Stimulated activated CD4-positive, alpha-beta T cell treated with anti-CD3 and anti-CD28 coated beads, Interleukin-1b, Interleukin-23, amount 100 ng/mL, for 1 hour (primary cell): ENCODE measurements at places on chromosomes 2 and 18.

GRCh38 chr2:45412754-45413379, 198.2 kb downstream of the SRBD1 start:
- no peak for DNase-seq

GRCh38 chr2:85385746-85386145, 24.4 kb downstream of the CAPG start:
- no peak for DNase-seq

DNA sequence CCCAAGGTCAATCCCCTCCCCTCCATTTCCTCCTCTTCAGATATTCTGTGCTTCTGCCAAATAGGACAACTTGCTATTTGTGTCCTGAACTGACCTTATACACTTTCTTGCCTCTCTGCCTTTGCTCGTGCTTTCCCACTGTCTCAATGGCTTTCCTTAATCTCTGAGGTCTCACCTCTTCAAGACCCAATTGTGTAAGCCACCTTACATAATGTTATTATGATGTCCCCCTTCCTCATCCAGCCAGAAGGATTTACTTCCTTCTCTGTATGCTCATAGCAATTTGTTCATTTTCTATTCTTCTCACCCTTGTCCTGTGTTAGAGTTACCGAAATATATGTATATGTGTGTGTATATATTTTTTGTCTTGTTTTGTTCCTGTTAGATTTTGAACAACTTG, 26.9 kb upstream of the DARS1 start:
- no peak for DNase-seq

GRCh38 chr18:10463096-10463495, 8.7 kb downstream of the APCDD1 start:
- no peak for DNase-seq

DNA sequence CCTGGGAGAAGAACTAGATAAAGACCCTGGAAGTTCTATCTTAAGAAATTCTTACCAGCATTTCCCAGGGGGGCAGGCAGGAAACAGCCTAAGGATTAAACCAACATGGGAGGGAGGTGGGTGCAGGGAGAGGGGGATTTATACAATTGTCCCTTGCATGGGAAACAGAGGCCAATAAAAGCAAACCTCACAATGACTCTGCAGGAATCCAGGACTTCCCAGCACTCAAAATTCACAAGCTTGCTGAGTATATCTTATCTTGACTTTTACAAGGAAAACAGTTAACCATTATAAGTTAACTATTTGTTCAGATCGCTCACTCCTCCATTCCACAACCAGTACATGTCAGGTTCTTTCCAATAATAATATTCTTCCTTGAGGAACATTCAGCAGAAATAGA, 241.3 kb downstream of the MREG start:
- no peak for DNase-seq

DNA sequence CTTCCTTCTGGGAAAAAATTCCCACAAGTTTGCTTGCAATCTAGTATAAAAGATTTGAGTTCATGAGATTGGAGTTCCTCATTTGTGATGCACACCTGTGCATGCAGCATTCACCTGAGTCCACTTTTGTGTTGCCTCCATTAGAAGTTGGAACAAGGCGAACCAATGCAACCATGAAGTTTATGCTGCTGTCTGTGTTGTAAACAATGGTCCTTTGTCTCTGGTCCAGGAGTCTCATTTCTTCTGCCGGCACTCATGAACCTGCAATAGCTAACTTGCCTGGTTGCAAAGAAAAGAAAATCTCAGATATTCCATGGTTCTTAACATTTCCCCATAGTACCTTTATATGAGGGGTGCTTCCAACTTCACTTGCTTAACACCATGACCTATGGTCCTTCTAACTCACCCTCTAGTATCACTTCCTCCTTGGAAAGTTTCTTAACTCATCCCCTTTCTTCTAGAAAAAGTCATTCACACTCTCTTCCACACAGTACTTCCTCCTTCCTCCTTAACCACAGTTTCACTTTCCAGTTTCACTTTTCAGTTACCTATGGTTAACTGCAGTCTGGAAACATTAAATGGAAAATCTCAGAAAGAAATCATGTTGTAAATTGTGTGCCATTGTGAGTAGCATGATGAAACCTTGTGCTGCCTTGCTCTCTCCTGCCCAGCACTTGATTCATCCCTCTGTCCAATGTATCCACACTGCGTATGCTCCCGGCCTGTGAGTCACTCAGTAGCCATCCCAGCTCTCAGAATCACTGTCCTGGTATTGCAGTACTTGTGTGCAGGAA, 128.8 kb upstream of the TRIB2 start:
- DNase-seq = no peak

- no peak for DNase-seq
Measured at GRCh38 chr2:61235716-61236115, 73.7 kb downstream of the C2orf74 start.

DNA sequence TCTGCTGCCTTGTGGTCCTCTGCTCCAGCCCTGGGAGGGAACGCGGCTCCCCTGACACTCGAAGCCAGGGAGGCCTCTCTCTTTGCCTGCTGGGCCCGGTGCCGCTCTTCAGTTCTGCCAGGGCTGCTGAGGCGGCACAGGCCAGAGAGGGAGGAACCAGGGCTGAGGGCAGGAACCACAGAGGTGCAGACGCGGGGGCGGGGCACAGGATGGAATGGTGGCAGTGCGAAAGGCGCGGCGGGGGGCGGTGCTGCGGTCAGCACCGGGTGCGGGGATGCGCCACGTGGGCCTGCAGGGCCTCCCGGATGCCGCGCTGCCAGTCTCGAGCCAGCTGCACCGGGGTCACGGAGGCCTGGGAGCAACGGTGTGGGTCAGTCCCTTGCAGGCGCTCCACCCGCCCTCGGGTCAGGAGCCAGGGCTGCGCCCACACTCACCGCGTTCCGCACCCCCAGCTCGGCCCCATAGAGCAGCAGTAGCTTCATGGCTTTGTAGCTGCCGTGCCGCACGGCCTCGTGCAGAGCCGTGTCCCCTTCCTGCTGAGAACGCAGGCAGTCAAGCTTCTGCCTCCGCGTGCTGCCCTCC, 4.4 kb downstream of the ANKRD23 start:
- peak; percentile 52 for DNase-seq

DNA sequence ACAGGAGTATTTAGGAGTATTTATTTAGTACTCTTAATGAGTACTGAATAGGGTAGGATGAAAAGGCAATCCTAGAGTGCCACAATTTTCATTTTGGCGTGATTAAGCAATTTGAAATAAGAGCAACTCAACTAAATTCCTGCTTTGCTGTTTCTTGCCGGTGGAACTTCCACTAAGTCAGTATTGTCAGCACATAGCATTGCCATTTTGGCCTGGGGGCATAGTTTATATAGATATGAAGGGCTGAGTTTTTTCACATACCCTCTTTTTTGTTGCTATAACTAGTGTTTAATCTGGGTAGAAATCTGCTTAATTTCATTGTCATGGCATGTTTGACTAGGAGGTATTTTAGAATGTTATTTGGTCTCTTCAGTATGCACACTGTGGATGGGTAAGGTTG, 1.9 kb downstream of the GTF2A1L start:
- no peak for DNase-seq

- no peak for DNase-seq
Measured at GRCh38 chr18:2139691-2140090, 431.6 kb downstream of the METTL4 start.

DNA sequence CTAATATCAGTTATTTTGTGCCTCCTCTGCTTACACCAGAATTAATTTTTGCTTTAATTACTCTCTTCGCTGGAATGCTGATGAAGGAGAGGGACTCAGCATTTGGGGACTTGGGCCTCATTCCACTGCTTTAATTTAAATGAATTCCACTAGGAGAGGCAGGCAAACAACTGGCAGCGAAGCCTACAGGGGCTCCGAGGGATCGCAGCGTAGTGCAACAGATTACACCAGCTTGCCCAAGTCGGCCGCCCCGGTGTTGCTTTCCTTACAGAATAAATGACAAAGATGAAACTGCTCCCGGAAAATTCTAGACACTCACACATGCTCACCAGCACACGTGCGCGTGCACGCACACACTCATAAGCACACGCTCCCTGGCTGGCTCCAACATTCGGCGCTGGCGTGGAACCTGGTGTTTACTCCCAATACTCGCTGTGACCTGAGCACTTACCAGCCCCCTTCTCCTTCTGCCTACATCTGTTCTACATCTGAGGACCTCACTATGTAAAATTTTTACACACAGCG, 175.4 kb downstream of the ZNF521 start:
- no peak for DNase-seq

- no peak for DNase-seq
Measured at GRCh38 chr2:156708051-156708450, 271.9 kb downstream of the GPD2 start.

DNA sequence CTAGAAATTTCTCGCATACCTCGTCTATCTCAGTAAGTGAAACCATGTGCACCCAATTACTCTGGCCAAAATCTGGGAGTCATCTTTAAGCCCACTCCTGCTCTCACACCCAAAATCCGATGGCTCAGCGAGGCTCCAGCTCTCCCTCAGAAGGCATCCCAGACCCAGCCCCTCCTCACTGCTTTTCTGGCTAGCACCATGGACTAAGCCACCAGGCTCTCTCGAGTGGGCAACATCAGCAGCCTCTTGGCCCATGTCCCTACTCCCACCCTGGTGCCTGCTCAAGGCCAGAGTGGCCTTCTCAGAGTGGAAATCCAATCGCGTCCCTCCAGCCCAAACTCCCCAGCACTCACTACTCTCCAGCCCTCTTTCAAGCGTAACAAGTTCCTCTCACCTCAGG, 27.2 kb downstream of the TNS1 start:
- no peak for DNase-seq

GRCh38 chr2:20584045-20584398, 66.9 kb downstream of the HS1BP3 start:
- DNase-seq = no peak

DNA sequence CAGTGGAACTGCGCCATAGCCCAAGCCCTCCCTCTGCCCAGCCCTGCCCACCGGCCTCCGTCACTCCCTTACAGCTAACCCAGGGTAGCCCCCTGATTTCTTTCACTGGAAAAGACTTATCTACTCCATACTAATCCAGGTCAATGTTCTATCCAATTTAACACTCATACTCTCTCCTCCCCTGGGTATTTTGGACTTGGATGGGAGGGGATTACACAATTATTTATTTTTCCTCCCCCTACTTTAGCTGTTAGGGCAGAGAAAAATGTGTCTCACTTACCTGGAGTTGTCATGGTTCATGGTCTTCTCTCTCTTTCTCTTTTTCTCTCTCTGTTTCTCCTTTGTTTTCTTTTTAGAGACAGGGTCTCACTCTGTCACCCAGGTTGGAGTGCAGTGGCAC, 100.6 kb upstream of the ST8SIA3 start:
- DNase-seq = no peak

GRCh38 chr2:232787806-232788205, 11.4 kb upstream of the KCNJ13 start:
- no peak for DNase-seq

DNA sequence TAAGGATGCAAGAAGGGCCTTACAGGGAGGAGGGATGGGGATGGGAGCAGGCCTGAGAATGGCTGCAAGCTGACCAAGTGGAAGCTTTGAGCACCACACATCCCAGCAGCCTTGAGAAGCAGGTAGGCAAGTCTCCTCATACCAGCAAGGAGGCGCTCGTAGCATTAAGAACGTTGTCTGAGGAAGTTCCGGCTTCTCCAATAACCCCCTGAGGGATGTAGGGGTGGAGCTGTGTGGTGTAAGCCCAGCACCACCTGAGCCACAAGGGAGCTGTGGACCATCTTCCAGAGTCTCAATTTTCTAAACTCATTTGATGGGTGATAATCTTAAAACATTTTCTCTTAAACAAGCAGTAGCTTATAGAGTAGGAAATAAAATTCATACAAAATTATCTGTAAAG, 50.6 kb downstream of the ST3GAL5 start:
- DNase-seq = no peak

DNA sequence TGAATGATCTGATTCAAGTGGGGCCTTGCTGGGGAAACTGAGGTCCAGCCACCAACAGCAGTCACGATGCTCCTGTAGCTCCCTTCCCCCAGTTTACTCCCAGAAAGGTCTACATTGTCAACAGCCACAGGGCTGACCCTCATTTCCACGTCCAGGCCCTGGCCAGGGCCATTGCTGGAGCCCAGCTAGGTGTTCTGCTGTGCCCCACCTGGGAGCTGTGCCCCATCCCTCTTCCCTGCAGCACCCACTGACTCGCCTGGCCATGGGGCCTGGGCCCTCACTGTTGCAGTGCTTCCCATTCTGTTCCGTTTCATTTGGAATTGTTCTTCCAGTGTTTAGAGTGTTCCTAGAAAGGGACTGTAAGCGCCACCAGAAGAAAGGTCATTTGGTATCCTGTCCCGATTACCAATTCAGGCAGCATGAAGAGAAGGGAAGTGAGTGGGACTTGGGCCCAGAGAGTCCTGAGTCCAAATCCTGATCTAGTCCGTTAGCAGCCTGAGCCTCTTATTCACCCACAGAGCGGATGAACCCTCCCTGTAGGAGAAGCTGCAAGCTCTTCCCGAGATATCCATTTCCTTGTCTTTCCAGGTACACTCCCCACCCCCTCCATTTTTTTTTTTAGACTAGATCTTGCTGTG, 73.1 kb upstream of the HPCAL1 start:
- no peak for DNase-seq

GRCh38 chr2:233997707-233998106, 52.8 kb upstream of the SPP2 start:
- DNase-seq = no peak

DNA sequence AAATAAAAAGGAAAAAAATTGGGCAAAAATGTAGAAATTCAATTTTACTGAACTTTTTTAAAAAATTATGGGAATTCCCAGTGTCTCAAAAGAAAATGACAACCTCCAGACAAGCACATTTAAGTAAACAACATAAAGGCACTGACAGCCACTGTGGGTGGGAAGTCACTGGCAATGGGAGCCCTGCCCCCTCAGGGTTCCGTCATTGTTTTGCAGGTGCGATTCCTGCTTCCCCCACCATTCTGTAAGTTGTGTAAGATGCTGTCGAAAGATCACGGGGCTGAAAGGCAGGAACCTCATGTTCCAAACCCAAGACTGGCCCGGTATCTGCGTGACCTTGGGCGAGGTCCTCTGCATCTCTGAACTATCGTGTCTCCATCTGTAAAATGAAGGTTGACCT, 15.8 kb upstream of the ASPRV1 start:
- no peak for DNase-seq

DNA sequence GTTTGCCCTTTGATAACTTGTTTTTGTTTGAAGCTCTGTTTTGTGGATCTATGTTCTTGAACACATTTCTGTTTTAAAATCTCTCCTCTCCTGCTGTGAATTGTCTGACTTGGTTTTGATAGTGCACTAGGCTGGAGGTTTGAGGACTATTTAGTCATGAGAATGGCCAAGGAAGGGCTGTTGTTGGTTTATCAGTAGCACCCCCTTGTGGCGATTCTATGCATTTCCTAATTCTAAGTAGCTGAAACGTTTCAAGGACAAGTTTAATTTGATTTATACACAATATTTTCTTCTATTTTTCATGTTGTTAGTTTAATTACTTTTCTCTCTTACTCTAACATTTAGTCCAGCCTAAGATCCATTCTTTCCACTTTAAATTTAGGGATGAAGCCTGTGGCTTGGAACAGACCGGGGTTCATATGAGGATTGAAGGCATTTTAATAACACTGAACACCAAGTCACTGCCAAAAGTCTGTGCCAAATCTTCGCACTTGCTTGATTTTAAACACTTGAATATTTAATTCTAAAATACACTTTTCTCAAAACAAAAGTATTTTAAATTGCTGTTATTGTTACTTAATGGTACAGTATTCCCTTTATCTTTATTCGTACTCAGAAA, 166.0 kb downstream of the SOCS6 start:
- DNase-seq = no peak
